ENCODE measurements at places on chromosomes 3 and 15.

DNA sequence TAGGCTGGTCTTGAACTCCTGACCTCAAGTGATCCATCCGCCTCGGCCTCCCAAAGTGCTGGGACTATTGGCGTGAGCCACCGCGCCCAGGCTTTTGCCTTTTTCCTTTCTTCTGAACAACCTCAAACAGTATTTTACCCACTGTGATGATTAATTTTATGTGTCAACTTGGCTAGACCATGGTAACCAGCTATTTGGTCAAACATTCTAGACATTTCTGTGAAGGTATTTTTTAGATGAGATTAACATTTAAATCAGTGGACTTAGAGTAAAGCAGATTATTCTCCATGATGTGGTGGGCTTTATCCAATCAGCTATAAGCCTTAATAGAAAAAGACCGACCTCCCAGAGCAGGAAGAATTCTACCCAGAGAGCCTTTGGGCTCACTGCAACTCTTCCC lies 6.0 kb downstream of the SPATA12 start:
- DNase-seq = no peak

DNA sequence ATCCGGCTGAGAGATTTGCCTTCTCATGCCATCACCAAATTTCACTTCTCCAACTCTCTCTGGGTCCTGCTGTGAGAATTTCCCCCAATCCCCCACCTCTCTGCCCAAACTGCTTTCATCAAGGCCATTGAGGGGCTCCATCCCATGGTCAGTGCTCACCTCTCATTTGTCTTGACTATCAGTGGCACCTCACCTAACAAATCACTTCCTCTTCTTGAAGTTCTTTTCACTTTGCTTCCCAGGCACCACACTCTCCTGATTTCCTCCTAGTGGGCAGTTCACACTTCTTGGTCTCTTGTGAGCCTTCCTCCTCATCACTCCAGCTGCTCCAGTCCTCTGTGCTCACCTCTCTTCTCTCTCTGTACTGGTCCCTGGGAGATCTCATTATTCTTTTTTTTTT lies 169.6 kb downstream of the OPA1 start:
- DNase-seq = no peak

GRCh38 chr3:183281126-183281797 lies 28.2 kb downstream of the B3GNT5 start:
- DNase-seq = no peak

GRCh38 chr15:63236272-63236671 lies 41.1 kb upstream of the APH1B start:
- DNase-seq = peak; percentile 33

GRCh38 chr3:61809879-61810278 lies 248.5 kb downstream of the PTPRG start:
- no peak for DNase-seq

DNA sequence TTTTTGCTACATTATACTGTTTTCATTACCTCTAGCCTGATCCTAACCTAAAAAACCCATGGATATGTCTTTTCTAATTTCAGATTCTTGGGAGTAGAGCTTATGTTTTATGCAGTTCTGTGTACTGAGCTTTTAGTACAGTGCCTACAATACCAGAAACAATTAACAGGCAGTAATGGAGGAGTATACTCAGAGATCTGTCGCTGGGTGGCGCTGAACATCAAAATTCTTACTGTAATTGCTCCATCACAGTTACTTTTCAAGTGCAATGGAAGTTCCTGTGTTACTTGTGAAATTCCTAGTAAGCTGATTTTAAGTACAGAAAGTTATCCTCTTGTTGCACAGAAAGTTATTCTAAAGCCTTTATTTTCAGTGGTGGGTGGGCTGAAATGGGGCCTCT lies 66.9 kb downstream of the RNF13 start:
- DNase-seq = peak; percentile 21

- no peak for DNase-seq
Observed at GRCh38 chr3:121223116-121223515, 315.1 kb downstream of the STXBP5L start.

- peak; percentile 72 for DNase-seq
Observed at GRCh38 chr3:57007521-57008460, 52.7 kb upstream of the SPATA12 start.

DNA sequence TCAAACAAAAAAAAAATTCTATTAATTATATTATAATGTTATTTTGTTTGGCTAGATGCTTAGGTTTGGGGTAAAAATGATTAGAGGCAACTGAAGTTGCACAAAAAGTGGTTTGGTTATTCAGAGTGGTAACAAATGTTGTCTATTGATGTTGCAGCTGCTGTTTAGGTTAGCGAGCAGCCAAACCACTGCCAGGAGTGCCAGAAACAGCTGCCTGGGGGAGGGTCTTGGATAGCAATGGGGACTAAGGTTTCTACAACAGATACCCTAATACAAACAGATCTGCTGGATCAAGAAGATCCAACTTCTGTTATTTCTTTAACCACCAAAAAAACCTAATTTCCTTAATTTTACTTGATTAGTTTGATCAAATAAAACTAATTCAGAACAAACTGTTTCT lies 26.6 kb downstream of the BTLA start:
- DNase-seq = no peak

GRCh38 chr3:101873619-101874018 lies 24.3 kb downstream of the NFKBIZ start:
- DNase-seq = peak; percentile 54

DNA sequence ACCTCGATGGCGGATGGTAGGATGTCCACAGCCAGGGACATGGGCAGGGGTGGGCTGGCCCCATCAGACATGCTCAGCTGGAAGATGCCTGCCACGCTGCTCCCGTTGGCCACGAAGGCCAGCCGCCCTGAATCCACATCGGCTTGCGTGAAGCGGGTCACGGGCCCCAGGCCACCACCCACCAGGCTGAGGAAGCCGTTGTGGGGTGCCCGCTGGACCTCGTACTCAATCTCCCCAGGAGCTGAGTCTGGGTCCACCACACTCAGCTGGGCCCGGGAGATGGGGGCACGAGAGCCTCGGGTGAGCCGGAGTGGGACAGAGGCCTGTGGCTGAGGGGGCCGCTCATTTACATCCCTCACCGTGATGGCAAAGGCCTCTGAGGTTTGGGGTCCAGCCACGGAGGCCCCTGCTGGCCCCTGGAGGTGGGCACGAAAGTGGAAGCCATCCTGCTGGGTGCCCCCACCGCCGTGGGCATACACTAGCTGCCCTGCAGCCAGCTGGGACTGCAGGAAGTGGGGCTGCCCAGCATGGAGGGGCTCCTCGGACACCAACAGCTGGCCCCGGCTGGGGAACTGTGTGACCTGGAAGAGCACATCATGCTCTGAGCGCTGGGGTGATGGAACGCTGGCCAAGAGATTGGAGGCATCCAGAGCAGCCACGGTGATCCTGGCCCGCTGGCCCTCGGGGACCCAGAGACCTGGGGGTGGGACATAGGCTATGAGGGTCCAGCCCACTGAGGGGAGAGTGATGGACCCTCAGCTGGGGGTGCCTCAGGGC lies 29.2 kb downstream of the SNX33 start:
- no peak for DNase-seq

- DNase-seq = no peak
Observed at GRCh38 chr15:27598251-27599009, 500.7 kb downstream of the OCA2 start.

- DNase-seq = no peak
Observed at GRCh38 chr3:82509951-82510603, 748.6 kb upstream of the GBE1 start.

DNA sequence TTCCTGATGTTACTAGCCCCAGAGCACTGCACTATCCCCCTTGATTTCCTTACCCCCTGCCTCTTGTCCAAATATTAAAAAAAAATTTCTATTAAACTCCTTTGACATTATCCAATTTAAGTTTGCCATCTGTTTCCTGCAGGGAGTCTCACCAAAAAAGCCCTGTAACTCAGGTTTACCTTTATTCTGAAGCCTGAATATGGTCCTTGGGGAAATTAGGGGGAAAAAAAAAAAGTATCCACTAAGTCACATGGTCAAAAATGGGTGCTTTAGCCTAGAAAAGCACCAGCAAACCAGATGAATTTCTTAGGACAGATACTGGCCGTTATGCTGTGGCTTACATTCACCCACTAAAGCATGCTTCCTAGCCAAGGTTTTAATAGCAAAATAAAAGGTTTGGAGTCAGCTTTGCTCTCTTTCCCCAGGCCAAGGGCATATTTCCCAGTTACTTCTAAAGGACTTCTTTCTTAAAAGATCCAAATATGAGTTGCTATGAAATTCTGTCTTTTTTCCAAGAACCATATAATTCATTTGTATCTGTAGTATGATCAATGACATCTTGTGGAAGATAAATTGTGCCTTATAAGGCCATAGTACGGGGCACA lies 394.9 kb downstream of the LSAMP start:
- no peak for DNase-seq

DNA sequence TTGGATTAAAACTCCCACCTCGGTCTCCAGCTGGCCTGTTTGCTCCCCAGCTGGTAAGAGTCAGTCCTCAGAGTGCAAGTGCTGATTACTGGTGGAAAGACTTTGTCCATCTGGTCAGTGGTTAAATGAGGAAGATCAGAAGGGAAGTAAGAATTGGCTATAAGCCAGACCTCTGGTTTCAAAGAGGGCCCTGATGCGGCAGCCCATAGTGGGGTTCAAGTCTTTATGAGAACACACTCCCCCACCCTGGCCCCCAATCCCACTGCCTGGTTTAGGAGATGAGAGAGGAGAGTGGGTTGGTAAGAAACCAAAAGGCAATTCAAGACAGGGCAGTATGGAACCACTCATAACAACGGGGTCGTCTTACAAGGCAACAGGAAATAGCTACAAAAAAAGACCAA lies 65.0 kb downstream of the FRMD4B start:
- DNase-seq = no peak

Data from hepatic stellate cell (primary cell).